RPMI8226 (cell line): ENCODE measurements at places on chromosomes 13 and 19.
A peak's percentile ranks its signal among the peaks of the same experiment; 100 is the strongest.

- DNase-seq: no peak
These were observed 11.2 kb upstream of the LYPD3 start for GRCh38 chr19:43476606-43477005.

- DNase-seq: no peak
These were observed 1.3 kb downstream of the FBXW9 start for GRCh38 chr19:12695096-12695495.

DNA sequence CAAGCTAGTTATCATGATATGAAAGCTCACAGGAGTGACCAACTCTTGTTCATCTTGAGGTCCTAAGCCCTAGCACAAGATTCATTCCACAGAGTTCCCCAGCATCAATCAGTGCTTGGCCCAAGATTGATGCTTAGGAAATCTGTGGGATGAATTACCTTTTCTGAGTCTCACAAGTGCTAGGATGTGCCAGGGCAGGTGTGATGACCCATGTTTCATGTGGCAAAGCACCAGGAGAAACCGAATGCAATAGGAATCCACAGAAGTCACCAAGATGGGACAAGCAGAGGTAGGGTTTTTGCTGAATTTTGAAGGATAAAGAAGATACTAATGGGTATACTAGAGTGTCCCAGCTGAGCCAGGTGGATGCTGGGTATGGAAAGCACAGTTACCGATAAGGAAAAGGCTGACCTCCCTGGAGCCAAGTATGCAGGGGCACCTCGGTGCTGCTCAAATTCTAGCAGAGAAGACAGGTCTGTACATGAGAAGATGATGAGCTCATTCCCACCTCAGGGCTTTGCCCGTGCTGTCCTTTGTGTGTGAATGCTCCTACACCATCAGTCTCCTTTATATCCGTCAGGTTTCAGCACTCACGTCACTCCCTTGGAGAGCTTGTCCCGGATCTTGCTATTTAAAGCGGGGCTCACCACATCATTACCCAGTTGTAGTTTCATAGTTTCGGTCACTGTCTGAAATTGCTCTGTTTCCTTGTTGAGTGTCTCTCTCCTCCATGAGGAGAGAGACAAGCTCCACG, 168.9 kb upstream of the TSC22D1 start:
- no peak for DNase-seq

DNA sequence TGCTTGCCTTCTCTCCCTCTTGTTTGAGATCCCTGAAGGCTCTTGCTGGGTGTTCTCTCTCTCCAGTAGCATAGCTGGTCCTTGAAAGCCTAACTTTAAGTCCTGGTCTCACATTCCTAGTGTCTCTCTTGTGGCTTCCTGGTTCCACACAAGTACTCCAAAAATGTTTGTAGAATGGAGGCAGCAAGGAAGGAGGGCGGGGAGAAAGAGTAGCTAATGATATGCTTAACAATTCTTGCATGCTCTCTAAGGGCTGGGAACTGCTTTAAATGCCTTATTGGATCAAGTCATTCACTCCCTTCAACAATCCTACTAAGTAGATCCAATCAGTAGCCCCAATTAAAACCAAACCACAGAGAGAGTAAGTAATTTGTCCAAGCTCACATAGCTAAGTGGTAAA, 357.3 kb downstream of the KLF5 start:
- DNase-seq: no peak

DNA sequence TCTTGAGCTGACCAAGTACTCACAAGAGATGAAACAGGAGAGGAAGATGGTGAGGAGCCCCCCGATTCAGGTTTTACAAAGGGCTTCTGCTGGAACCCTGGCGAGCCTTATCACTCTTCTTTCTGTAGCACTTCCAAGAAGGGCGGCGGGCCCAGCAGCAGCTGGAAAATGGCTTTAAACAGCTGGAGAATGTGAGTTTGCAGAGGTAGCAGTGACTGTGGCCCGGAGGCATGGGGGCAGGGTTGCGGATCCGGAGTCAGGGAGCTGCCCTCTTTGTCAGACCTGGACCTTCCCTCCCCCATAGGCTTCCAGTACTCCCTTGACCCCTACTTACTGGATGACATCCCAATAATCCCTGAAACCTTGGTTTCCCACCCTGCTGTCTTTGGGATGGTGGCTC, 3.6 kb downstream of the TRIP10 start:
- DNase-seq: no peak

GRCh38 chr19:4559569-4559968, at the start of gene SEMA6B:
TSS of gene SEMA6B (minus strand) at chr19:4559684. CDS start at chr19:4558457, 1,227 bp downstream.
- DNase-seq: no peak

- no peak for DNase-seq
These were observed 157.6 kb downstream of the KLF5 start for GRCh38 chr13:73216381-73216831.

GRCh38 chr13:46168783-46169182, 13.2 kb downstream of the LCP1 start:
- DNase-seq: no peak

GRCh38 chr13:41224113-41225110, 30.0 kb upstream of the KBTBD7 start:
- no peak for DNase-seq

GRCh38 chr19:10565028-10565566, 713 bp downstream of the KRI1 start:
- peak; percentile 80 for DNase-seq

DNA sequence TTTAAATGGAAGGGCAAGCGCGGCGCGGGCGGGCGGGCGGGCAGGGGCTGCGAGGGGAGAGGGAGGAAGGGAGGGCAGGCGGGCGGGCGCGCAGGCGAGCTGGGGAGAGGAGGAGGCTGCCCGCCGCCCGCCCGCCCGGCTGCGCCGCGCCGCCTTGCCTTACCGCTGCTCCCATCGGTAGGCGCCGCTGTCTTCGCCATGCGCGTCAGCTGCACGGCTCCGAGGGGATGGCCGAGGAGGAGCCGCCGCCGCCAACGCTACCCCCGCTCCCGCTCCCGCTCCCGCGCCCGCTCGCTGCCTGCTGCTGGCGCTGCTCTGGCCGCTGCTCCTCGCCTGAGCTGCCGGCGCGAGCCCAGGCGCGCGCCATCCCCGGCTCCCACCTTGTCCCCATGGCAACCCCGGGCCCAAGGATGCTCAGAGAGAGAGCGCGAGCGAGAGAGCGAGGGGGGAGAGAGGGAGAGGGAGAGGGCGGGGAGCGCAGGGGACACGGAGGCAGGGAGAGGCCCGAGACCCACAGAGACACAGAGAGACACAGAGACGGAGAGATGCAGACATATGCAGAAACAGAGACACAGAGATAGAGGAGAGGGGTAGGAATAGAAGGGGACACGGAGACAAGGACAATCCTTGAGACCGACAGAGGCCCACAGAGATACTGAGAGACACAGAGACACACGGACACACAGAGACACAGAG, 40.3 kb downstream of the DEDD2 start:
- DNase-seq: peak; percentile 74

GRCh38 chr13:98422046-98422445, 154.9 kb downstream of the STK24 start:
- DNase-seq: no peak

- DNase-seq: no peak
These were observed 1.2 kb downstream of the WDR83 start for GRCh38 chr19:12667731-12668302.

- no peak for DNase-seq
These were observed 54.1 kb downstream of the WDFY2 start for GRCh38 chr13:51638216-51638871.

DNA sequence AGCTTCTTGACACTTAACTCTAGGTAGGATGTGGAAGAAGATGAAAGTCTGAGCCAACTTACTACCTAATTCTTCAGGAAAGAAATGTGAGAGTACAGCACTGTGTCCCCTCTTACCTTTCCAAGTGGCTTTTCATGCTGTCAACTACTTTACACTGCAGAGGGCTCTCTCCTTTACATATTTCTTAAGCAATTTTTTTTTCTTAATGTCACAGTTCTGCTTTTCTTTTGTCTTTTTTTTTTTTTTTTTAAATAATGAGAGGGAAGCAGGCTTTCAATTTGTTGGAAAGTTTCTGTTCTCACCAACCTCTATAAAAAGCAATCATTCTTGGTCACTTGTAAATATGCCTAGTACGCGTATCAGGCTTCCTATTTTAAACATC, 212.7 kb upstream of the MIR17HG start:
- DNase-seq: no peak

- DNase-seq: no peak
These were observed 94.5 kb downstream of the LIG4 start for GRCh38 chr13:108120856-108121255.

- DNase-seq: no peak
These were observed 4.3 kb downstream of the RRAS start for GRCh38 chr19:49635530-49636232.

- no peak for DNase-seq
These were observed 31.2 kb downstream of the SPRYD7 start for GRCh38 chr13:49904729-49905456.

GRCh38 chr19:38209671-38210457, 14.2 kb downstream of the DPF1 start:
- DNase-seq: peak; percentile 15

- no peak for DNase-seq
These were observed 32.6 kb downstream of the ERCC5 start for GRCh38 chr13:102878481-102878880.

- no peak for DNase-seq
These were observed 10.0 kb upstream of the IGFL3 start for GRCh38 chr19:46134527-46134926.

DNA sequence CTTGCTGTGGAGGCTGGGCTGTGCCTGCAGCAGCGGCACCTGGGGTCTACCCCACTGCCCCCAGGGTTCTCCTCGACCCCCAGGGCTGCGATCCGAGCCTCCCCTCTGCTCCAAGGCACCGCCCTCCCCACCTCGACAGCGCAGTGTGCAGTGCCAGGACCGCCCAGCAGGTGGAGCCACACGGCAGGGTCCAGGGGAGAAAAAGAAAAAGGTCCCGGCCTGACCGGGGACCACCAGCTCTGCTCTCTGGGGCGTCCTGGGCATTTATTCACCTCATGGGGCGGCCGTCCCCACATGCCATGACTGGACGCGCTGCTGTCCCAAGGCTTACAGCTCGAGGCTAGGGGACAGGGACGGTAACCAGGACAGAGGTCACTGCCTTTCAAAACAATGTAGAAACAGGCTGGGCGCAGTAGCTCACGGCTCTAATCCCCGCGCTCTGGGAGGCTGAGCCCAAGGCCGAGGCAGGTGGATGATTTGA, 10.6 kb downstream of the REXO1 start:
- DNase-seq: peak; percentile 24

- DNase-seq: no peak
These were observed 51.6 kb upstream of the F7 start for GRCh38 chr13:113053801-113054604.

DNA sequence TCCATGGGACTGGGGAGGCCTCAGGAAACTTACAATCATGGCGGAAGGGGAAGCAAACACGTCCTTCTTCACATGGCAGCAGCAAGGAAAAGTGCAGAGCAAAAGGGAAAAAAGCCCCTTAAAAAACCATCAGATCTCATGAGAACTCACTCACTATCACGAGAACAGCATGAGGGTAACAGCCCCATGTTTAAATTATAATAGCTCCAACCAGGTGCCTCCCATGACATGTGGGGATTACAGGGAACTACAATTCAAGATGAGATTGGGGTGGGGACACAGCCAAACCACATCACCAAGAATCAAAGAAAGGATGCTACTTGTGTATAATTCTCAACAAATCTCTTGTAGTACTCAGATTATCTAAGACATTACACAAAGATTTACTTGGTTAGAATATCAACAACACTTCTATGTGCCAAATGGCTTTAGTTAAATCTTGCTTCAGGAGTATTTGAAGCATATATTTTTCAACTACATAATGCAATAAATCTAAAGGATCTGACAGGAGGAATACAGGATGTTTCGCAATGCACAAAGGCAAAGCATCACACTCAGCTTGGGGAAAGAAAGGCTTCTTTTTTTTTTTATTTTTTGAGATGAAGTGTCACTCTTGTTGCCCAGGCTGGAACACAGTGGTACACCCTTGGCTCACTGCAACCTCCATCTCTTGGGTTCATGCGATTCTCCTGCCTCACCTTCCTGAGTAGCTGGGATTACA, 180.0 kb downstream of the LHFPL6 start:
- DNase-seq: no peak

- DNase-seq: no peak
These were observed 1181.9 kb downstream of the OLFM4 start for GRCh38 chr13:54210397-54211049.

GRCh38 chr13:49240017-49240416, 7.7 kb upstream of the CDADC1 start:
- DNase-seq: peak; percentile 22

DNA sequence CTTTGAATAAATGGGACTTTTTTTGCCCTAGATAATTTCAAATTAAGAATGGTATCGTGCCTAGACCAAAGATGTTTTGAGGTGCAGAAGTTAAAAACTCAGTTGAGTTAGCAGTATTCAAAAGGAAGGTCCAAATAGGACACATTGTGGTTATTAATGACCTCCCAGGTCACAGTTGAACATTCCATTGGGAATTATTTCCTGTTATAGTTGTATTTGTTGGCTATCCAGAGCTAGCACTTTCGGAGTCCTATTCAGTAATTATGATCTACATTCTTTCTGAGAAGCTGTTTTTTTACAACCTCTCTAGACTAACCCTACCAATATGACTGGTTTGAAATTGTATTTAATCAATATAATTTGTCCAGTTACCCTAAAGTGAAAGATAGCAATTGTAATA, 83.7 kb downstream of the MAB21L1 start:
- no peak for DNase-seq

DNA sequence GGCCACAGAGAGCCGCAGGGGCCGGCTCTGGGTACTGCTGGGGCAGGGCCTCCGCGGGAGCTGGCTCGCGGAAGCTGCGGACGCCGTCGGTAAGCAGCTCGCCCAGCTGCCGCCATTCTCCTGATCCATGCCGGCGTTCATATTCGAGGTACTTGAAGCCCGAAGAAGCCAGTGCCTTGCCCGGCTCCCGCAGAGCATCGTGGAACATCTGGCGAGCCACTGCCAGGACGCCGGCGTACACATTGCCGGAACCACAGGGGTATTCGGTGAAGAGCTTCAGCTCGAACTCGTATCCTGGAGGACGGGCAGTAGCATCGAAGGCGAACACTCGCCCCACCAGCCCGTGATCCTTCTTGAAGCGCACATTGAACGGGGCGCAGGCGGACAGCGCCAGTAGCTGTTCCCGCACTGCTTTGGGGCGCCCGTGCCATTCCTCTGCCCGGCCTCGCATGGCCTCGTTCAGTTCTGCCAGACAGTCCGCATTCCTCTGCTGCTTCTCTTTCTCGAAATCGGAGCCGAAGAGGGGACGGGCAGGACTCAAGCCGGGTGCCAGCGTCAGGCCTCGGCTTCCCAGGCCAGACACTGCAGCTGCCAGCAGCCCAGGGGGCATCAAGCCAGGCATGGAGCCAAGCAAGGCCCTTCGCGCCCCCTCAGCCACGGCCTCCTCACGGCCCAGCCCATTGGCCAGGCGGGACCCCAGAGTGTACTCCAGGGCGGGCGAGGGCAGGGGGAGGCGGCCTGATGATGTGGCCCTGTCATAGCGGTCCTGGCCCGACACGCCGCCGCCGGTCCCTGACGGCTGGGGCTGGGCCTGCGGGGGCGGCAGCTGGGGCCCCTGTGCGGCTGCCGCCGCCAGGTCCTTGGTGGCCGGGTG, 1.0 kb downstream of the IRF2BP1 start:
- DNase-seq: no peak

GRCh38 chr13:27411341-27411740, 13.1 kb upstream of the GTF3A start:
- no peak for DNase-seq

GRCh38 chr19:45765702-45766295, 3.3 kb downstream of the SIX5 start:
- no peak for DNase-seq
